Heart left ventricle (tissue), 16 donors: ENCODE measurements at places on chromosomes 4 and X. TPM values are rescaled to one million over a fixed set of nuclear protein-coding genes. Genes with fewer than 3 reads are reported as not detected.

GRCh38 chr4:185332575-185333464, 62.9 kb downstream of the LRP2BP start:
- no peaks in the 10 kb centered on the region for H3K36me3 ChIP-seq
- DNase-seq = no peak
- H3K27me3 ChIP-seq = no peaks in the 10 kb centered on the region
- H3K27ac ChIP-seq = no peak overlapping the region
- no peak overlapping the region for H3K4me3 ChIP-seq

Gene CDKL5
- polyA plus RNA-seq = 3.4 TPM

Gene GAGE1
- polyA plus RNA-seq = not detected

- peaks cover 42% of the 10 kb centered on the region for H3K36me3 ChIP-seq
- H3K27me3 ChIP-seq = no peaks in the 10 kb centered on the region
- DNase-seq = no peak
- H3K4me3 ChIP-seq = no peak overlapping the region
- H3K4me1 ChIP-seq = no peaks in the 10 kb centered on the region
These were observed 118.0 kb downstream of the PDE5A start for GRCh38 chr4:119510395-119511149.

DNA sequence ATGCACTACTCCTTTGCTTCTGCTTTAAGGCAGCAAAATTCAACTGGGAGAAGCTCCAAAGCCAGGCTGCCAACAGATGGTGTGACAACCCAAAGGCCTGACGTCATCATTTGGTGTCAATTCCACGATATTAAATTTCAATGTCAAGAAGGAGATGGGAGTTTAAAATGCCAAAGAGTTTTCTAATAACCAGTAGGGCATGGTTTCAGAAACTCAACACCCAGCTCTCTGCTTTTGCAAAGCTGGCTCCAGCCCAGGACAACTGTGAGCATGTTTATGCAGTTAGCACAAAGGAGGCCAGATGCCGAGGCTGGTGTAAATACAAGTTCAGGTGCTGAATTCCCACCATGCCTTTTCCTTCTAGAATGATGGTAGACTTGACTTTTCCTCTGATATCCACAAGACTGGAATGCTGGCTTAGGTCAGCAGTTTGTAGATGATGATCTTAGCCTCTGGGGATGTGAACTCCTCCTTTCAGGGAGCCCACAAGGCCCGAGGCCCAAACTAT, 67.3 kb downstream of the AFAP1 start:
- peaks cover 21% of the 10 kb centered on the region for H3K4me1 ChIP-seq
- no peaks in the 10 kb centered on the region for H3K36me3 ChIP-seq
- H3K27ac ChIP-seq = no peak overlapping the region
- H3K27me3 ChIP-seq = no peaks in the 10 kb centered on the region
- DNase-seq = no peak

Gene RPGR
- polyA plus RNA-seq = 13.0 TPM
